ENCODE measurements at places on chromosomes 3 and 15.

GRCh38 chr3:69087030-69087791 is 2.5 kb downstream of the ARL6IP5 start:
- no peak for DNase-seq

DNA sequence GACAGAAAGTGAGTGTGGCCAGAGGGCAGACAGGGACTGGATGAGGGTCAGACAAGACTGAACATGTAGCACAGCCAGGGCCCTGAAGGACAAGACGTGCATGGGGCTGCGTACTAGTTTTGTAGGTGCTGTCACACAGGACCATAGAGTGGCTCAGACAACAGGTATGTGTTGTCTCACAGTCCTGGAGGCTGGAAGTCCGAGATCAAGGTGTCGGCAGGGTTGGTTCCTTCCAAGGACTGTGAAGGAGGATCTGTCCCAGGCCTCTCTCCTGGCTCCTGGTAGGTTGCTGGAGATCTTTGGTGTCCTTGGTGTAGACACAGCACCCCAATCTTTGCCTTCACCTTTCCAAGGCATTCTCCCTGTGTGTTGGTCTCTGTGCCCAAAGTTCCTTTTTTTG is 136.4 kb downstream of the SRGAP3 start:
- no peak for DNase-seq

DNA sequence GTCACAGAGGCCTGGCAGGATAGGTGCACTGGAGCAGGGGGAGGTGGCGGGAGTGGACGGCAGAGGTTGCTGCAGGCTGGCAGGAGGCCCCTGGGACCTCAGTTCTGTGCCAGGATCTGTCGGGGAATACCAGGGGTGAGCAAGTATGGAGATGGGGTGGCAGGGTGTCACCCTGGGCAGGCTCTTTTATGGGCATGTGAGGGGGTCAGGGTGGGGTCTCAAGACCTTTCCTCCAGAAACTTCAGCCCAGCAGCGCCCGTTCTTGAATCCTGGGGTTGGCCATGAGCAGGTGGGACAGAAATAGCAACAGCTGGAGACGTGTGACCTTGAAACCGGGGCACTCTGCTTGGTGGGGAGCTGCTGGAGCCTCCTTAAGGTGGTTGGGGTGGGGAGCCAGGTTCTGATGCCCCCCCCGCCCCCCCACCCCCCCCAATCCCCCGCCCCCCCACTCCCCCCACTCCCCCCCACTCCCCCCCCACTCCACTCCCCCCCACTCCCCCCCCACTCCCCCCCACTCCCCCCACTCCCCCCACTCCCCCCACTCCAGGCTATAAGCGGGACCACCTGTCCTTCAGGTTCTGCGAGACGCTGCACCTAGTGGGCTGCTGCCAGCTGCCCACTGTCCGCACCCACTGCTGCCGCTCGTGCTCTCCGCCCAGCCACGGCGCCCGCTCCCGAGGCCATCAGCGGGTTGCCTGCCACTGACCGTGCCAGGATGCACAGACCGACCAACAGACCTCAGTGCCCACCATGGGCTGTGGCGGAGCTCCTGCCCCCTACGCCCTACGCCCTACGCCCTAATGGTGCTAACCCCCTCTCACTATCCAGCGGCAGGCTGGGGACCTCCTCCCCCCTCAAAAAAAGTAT is 84.9 kb downstream of the TBC1D2B start:
- DNase-seq = no peak

GRCh38 chr15:101051291-101052030 is 132.3 kb downstream of the LRRK1 start:
- DNase-seq = peak; percentile 37

GRCh38 chr3:62255758-62256157 is 117.6 kb downstream of the FEZF2 start:
- no peak for DNase-seq

- DNase-seq = no peak
Observed at GRCh38 chr3:6367171-6367570, 493.7 kb upstream of the GRM7 start.

DNA sequence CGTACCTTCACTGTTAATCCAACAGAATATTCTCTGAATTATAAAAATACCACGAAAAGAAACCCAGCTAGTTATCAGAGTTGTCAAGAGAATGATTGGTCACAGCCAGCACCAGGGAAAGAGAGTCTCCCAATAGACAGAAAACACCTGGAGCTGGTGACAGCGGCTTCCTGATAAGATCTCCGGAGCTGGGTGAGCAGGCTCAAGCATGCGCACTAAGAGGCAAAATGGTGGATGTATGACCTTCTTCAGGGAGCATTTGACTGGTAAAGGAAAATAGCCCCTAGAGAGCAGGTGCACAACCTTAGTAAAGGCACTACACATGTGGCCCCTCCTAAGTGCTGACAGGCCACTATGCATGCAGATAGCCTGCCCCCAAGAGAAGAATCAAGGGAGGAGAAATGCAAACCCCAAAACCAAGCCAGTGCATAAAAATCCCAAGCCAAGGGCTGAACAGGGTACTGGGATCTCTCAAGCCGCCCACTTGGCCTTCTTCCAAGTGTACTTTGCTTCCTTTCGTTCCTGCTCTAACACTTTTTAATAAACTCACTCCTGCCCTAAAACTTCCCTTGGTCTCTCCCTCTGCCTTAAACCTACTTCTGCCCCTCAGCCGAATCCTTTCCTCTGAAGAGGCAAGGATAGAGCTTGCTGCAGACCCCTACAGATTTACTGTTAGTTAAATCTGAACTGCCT is 93.2 kb downstream of the UACA start:
- DNase-seq = no peak

DNA sequence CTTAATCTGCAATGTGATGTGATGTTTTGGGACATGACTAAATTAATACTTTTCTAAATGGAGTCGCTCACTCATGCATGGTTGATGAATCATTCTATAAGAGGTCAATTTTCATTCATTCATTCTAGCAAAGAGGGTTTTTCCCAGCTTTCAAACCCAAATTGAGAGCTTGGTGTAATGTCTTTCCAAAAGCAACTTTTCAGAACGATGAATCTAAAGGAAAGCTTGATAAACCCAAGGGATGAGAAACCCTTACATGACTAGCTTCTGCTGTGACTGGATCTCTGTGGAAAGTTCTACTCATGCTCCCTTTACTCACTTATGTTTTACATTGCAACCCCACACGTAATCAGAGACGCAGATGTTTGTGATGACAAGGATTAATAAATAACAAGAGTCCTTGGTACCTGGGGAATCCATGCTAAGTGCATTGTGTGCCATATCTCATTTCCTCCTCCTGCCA is 47.7 kb downstream of the PDZRN3 start:
- DNase-seq = no peak
